ENCODE measurements at places on chromosomes 11 and 22.

- DNase-seq = no peak
Observed at GRCh38 chr11:69715446-69715845, 11.6 kb upstream of the FGF19 start.

DNA sequence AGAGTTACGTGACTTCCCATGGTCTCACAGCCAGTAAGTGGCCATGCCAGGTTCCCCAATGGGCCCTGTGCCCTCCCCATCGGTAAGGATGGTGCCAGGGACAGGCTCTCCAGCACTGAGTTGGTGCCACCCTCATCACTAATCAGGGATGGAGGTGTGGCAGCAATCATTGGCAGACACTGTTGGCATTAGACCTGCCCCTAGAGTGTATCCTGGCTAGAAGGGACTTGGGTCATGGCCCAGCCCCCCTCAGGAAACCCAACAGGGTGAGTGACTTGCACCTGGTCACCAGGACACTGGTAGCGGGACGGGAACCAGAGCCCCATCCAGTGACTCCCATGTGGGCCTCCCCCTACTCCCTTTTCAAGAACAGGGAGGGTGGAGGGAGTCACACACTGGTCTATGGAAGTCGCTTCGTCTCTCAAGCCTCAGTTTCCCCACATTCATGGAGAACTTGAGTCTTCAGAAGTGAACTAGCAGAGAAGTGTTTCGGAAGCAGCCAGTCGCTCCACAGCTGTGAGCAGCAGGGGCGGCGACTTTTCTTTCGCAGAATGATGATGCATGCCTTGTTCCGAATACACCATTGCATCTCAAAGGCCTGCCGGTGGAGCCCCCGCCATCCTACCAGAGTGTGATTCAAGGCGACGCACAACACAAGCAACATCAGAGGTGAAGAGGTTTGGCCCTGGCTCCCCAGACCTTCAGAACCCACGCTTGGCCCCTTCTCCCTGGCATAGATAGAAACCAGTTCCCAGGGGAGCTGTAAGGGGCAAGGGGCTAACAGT, 12.9 kb downstream of the MS4A10 start:
- no peak for DNase-seq

DNA sequence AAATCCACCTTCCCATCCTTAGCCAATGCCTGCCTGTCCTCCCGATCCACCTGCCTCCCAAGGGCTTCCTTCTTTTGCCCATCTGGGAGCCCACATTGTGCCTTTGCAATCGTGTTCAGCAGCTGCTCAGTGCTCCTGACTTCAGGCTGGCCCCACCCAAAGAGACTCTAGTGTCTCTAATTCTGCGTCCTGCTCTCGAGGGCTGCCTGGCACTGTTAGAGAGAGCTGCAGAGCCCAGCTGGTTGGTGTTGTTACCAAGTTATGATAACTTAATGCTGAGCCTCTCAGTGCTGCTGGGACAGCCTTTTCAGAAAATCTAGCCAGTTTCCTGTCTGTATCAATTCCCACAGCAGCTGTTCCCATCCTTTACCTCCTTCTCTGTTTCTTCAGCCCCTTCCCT, 69.1 kb downstream of the MICAL2 start:
- no peak for DNase-seq

- DNase-seq = no peak
Observed at GRCh38 chr11:22392561-22392960, 54.4 kb downstream of the SLC17A6 start.

- no peak for DNase-seq
Observed at GRCh38 chr22:37211075-37211865, 1.0 kb downstream of the SSTR3 start.

DNA sequence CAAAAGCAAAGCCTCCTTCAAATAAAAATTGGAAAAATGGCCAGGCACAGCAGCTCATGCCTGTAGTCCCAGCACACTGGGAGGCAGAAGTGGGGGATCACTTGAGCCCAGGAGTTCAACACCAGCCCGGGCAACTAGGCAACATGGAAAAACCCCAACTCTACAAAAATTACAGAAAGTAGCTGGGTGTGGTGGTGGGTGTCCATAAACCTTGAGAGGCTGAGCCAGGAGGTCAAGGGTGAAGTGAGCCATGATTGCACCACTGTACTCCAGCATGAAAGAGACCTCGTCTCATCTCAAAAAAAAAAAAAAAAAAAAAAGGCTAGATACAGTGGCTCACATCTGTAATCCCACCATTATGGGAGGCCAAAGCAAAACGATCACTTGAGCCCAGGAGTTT, 22.3 kb downstream of the DDX6 start:
- DNase-seq = no peak

GRCh38 chr11:19816817-19817216, 104.2 kb downstream of the NAV2 start:
- DNase-seq = no peak

- DNase-seq = no peak
Observed at GRCh38 chr22:45785458-45785857, 113.8 kb downstream of the ATXN10 start.

- no peak for DNase-seq
Observed at GRCh38 chr11:3217818-3218482, 663 bp downstream of the MRGPRG start.

GRCh38 chr11:29019960-29020683, 911.9 kb downstream of the METTL15 start:
- DNase-seq = no peak

DNA sequence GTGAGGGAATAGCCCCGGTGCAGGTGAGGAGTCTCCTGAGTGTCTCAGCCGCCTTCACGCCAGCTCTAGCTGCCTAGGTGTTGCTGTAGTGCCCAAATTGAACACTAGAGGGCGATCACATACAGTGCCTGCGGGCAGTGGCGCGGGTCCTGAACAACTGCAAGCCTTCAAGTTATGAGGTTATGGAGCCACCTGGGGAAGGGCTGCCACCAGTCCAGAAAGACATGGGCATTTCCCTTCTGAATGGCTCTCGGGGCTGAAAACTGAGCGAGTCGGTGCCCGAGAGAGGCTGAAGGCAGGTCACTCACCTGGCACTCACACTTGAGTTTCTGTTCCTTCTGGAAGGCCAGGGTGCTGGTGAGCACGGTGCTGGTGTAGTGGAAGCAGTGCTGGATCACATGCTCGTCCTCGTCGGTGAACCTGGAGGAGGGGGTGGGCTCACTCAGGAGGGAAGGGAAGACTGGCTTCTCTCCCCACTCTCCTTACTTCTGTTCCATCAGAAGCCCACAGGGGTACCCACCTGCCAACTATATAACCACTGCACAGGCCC, 88.4 kb downstream of the PDE2A start:
- DNase-seq = no peak

DNA sequence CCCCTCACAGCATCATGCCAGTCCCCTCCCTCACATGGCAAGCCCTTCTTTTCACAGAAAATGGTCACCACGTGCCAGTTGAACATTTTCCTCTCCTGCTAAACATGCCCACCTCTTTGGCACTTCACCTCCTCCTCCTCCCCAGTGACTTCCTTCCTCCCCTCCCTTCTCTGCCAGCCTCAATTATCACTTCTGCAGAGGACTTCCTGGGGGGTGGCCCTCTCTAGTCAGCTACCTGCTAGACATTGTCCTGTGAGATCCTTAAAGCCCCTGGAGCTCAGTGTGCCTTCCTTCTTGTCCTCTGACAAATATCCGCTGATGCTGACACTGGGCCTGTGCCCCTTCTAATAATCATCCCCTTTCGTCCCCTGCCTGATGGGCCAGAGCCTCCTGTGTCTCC, 43.2 kb upstream of the E2F8 start:
- DNase-seq = no peak

DNA sequence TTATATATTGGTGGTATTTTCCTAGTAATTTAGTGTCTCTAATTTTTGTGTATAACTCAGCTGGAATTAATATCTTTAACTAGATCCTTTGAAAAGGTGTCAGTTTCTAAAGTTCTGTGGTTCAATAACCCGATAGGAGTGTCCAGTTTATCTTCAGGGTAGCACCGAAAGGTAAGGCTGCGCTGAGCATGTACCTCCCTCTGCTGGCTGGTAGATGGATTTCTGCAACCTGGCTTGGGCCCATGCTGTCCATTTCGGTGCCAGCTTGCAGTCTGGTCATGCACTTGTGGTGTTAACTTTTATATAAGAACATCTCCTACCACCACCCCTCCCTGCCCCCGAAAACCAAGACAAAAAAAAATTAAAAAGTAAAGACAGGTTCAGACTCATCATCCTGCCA, 24.7 kb downstream of the EXT2 start:
- DNase-seq = no peak

- no peak for DNase-seq
Observed at GRCh38 chr11:2298795-2299761, 2.6 kb downstream of the C11orf21 start.

GRCh38 chr11:103863497-103863896, 172.9 kb upstream of the DDI1 start:
- DNase-seq = peak; percentile 27

DNA sequence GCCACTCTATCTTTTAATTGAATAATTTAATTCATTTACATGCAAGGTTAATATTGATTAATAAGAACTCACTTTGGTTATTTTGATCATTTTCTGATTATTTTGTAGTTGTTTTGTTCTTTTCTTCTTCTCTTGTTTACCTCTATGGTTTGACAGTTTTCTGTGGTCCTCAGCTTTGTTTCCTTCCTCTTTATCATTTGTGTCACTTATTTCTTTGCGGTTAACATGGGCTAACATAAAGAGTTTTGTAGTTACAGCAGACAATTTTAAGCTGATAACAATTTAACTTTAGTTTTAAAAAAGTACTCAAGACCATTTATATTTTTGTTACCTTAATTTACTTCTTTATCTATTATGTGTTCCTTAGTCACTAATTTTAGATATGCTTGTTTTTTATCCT, 1032.8 kb upstream of the RAG2 start:
- no peak for DNase-seq

- DNase-seq = no peak
Observed at GRCh38 chr22:39661842-39662685, 91.5 kb downstream of the CACNA1I start.
